ENCODE measurements at places on chromosomes 2 and 18.

DNA sequence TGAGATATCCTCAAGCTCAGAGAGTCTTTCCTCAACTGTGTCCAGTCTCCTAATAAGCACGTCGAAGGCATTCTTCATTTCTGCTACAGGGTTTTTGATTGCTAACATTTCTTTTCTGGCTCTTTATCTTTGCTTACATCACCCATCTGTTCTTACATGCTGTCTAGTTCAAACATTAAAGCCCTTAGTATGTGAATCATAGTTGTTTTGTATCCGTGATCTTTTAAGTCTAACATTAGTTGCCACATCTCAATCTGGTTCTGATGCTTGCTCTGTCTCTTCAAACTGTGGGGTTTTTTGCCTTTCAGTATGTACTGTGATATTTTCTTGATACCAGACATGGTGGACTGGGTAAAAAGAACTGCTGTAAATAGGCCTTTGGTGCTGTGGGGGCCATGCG, 235.2 kb downstream of the SH3RF3 start:
- DNase-seq: no peak

DNA sequence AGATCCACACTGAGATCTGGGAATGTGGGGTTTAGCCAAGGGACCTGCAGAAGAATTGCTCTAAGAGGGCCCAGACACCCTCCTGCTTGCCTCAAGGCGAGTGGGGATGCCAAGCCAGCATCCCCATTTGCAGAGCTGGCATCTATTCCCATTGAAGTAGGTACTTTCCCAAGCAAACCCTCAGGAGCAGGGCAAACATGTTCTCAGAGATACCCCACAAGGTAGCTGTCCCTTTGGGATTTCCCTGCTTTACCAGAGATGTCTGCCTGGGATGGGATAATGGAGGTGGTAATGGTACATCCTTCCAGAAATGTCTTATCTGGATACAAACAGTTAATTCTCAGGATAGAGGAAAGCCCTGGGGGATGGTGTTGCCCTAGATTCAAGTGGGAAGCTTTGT, 51.2 kb downstream of the GYPC start:
- no peak for DNase-seq

DNA sequence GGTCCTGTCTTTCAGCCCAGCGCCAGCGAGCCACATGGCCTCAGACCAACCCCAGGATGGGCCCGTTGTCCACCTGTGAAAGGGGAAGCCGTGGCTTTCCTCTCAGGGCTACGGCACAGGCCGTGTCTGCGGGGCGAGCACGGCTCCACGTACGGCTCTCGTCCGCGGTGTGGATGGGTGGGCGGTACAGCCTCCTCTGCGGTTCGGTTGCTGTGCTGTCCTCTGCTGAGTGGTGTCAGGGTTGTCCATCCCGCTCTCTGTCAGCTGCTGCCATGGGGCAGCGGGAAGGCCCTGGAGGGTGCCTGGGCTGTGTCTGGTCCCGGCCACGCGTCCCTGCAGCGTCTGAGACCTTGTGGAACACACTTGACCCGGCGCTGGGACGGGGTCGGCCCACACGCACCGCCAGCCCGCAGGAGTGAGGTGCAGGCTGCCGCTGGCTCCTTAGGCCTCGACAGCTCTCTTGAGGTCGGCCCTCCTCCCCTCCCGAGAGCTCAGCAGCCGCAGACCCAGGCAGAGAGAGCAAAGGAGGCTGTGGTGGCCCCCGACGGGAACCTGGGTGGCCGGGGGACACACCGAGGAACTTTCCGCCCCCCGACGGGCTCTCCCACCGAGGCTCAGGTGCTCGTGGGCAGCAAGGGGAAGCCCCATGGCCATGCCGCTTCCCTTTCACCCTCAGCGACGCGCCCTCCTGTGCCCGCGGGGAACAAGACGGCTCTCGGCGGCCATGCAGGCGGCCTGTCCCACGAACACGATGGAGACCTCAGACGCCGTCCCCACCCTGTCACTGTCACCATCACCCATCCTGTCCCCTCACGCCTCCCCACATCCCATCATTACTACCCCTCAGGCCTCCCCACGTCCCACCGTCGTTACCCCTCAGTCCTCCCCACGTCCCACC, 128.7 kb downstream of the NFATC1 start:
- no peak for DNase-seq

- no peak for DNase-seq
Observed at GRCh38 chr18:58638441-58638840, 9.6 kb upstream of the ALPK2 start.

GRCh38 chr2:75641587-75641986, 5.0 kb upstream of the MRPL19 start:
- no peak for DNase-seq

GRCh38 chr2:69081001-69081580, 68.1 kb downstream of the ANTXR1 start:
- no peak for DNase-seq
